ENCODE measurements at places on chromosomes 7 and 10.

GRCh38 chr7:47866120-47866519 lies 82.1 kb downstream of the PKD1L1 start:
- no peak for DNase-seq

GRCh38 chr7:32658034-32658433 lies 162.7 kb downstream of the AVL9 start:
- DNase-seq: no peak

DNA sequence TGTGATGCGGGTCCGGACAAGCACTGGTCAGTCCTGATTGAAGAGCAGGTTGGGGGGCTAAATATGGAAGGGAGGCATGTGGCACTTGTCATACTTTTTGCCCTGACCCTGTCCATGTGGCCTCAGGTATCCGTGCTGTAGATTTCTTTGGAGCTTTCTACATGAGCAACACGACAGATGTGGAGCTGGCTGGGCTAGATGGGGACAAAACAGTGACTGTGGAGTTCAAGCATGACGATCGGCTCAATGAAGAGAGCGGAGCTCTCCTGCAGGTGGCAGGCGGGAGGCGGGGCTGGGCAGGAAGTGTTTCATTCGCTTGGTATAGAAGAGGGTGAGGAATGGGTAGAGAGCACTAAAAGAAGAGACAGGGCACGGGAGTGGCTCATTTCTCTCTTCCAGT lies 13.0 kb upstream of the CHCHD1 start:
- no peak for DNase-seq

- DNase-seq: no peak
These were observed 190.1 kb downstream of the SUGCT start for GRCh38 chr7:40324914-40325313.

GRCh38 chr10:111709603-111710002 lies 474.0 kb downstream of the GPAM start:
- no peak for DNase-seq

DNA sequence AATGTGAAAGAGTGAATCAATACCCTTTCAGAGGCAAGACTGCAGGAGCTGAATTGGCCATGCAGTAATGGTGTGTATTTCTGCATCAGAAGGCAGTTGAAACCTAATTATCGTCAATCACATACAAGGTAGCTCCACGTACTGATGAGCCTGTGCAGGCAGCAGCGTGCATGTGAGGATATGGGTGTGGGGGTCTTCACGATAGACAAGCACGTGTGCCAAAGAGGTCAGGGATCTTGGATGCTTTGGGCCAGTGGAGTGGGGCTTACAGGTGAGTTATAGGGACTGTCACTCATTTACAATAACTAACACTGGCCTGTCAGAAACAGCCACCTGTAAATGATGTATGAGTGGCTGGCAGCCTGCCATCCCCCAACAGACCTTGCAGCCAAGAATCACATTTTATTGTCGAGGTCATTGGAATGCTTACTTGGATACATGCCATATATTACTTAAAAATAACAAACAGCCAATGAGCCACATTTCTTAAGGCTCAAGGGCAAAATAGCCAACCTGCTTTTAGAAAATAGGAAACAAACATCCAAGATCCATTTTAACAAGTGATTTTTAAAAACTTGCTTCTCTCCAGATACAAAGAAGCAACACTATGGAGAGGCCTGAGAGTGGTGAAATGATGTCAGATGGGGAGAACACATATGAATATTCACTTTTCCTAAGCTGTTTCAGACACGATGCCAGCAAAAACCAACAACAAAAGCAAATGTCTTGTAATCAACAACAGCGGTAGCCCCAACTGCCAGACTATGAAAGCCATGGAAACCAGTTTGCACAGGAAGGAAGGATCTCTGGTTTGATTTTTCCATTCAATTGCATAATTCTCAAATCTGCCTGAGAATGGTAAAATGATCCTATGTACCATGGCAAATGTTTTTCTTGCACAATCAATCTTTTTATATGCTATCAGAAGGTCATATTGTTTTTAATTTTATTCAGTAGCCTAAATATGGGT lies 210.7 kb downstream of the SKAP2 start:
- DNase-seq: no peak

GRCh38 chr10:76430061-76430645 lies 998.7 kb downstream of the LRMDA start:
- no peak for DNase-seq

- no peak for DNase-seq
These were observed 29.5 kb downstream of the CHCHD3 start for GRCh38 chr7:133052401-133052756.

DNA sequence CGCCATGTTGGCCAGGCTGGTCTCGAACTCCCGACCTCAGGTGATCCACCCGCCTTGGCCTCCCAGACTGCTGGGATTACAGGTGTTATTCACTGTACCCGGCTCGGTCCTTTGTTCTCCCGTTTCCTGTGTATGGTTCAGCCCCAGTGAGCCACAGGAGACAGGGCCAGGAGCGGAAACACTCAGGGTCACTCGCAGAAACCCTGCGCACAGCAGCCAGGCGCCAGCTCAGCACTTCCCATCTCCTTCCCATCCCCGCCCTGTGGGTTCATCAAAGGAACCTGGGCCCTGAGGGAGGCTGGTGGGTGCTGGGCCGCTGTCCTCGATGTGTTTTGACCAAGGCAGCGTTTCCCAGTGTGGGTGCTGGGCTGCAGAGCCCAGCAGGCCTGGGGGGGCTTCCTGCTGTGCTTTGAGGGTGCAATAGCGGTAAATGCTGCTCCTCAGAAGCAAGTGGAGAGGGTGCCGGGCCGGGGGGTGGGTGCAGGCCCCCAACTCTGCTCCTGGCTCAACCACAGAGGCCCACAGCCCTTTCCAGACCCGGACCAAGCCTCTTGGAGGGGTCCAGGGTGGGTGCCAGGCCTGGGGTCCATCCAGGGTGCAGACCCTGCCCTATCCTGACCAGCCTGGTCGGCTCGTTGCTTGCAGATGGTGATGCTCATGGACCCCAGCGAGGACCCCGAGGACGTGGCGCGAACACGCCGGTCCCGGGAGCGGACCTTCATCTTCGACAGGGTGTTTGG lies 15.3 kb upstream of the CHST12 start:
- DNase-seq: no peak

- DNase-seq: no peak
These were observed 124.2 kb downstream of the ABCA13 start for GRCh38 chr7:48295296-48295971.

DNA sequence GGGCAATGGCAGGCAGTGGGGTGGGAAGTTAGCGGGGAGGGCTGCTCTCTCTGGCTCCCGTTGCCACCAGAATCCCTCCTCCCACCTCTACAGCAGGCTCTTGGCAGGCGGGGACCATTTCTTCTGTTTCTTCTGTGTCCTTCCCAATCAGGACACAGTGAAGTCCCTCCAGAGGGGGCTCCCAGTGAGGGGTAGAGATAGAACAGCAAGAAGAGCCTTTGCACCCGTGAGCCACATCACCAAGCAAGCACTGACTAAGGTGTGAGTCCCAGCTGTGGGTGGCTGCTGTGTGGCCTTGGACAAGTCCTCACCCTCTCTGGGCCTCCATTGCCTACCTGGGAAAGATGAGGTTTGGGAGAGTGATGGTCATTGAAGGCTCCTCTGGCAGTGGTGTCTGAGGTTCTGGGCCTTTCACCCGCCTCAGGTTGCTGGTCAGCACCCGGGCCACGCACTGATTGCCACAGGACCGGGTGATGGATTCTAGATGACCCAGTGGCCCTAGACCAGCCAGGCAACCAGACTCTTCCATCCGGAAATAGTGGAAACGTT lies 26.0 kb upstream of the PCBD1 start:
- no peak for DNase-seq

DNA sequence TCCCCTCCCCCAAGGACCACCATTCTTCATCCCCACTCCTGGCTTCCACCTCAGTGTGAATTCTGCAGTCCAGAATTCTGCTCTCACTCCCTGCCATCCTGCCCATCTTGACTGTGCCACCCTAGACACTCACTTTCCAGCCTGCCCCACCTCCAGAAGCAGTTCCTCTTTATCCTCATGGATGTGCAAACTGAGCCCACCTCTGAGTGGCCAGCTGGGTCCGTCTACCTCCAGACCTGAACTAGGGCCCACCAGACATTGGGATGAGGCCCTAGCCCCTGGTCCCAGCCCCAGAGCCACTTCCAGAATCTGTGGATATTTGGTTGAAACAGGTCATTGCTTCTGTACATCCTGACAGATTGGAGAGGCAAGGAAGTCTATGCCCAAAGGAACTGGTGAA lies 58.5 kb downstream of the GRID1 start:
- no peak for DNase-seq

- no peak for DNase-seq
These were observed 144.5 kb downstream of the RNF216 start for GRCh38 chr7:5636914-5637313.

GRCh38 chr7:140051820-140052219 lies 10.9 kb downstream of the PARP12 start:
- DNase-seq: no peak

- DNase-seq: no peak
These were observed 3.4 kb upstream of the CYP2E1 start for GRCh38 chr10:133523631-133524203.

DNA sequence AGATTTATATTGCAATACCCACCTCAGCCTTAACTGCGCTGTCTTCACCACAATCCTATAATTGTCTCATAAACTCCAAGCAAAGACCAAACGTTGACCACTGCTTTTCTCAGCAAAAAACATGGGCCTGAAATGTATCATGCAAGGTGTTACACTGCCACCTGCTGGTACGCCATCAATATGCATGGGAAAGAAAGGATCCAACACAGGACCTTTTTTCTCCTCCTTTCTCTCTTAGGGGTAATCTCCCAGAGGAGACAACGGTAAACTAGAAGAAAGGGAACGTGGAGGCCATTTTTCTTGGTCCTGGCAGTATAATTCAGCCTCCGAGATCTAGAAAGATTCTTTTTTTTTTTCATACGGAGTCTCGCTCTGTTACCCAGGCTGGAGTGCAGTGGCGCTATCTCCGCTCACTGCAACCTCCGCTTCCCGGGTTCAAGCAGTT lies 79.1 kb upstream of the MPP7 start:
- DNase-seq: peak; percentile 49

DNA sequence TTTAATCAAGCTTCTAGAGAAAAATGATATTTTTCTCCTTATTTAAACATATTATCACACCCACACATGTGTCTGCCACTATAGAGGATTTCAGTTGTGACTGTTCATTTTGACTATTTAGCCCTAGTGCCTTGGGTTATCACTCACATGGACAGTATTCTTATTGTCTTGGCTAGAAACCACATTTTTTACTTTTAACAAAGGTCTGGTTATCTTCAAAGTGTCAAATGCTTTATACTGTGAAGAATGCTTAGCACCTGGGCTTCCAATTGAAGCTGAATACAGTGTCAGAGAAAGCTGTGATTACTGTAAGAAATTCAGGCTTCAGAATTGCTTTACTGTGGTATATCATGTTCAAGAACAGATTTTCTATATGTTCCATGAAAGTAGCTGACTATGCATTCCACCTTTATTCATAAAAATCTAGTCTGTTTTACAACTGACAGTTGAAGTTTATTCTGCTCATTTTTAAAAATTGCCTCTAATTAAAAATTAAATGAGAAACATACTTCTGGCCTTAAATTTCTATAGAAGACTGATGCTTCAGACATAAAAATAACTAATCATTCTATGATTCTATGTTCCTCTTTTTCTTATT lies 278.6 kb downstream of the SEMA3D start:
- DNase-seq: no peak

DNA sequence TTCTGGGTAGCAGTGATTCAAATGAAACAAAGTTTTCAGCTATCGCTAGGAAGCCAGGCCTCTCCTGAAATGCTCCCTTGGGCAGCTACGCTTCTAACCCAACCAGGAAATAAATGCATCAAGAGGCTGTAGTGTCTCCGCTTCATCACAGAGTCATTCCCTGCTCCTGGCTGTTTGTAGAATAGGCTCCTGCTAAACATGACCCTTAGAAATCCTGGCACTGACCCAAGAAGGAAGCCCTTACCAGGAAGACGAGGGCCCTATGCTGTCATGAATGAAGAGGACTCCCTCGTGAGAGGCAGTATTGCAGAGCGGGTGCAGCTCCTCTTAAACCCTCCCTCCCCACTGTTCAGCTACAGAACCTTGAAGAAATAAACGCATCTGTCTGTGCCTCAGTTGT lies 48.3 kb downstream of the NOD1 start:
- no peak for DNase-seq

DNA sequence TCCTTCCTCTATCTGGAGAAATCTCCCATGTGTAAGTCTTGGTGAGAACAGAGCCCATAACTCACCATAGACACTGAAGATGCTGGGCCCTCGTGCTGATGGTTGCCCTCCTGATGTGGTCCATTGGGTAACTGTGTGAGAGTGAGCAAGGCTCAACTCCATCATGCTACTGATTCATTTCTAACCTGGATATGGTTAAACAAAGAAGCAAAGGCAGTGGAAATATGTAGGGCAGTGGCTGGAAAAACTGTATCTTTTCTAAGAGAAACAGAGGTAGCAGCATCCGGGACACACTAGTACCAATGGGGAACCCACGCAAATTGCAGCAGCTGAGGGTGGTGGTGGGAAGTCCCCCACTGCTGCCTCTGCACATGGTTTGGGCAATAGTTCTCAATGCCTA lies 221.7 kb downstream of the KLF6 start:
- DNase-seq: no peak

DNA sequence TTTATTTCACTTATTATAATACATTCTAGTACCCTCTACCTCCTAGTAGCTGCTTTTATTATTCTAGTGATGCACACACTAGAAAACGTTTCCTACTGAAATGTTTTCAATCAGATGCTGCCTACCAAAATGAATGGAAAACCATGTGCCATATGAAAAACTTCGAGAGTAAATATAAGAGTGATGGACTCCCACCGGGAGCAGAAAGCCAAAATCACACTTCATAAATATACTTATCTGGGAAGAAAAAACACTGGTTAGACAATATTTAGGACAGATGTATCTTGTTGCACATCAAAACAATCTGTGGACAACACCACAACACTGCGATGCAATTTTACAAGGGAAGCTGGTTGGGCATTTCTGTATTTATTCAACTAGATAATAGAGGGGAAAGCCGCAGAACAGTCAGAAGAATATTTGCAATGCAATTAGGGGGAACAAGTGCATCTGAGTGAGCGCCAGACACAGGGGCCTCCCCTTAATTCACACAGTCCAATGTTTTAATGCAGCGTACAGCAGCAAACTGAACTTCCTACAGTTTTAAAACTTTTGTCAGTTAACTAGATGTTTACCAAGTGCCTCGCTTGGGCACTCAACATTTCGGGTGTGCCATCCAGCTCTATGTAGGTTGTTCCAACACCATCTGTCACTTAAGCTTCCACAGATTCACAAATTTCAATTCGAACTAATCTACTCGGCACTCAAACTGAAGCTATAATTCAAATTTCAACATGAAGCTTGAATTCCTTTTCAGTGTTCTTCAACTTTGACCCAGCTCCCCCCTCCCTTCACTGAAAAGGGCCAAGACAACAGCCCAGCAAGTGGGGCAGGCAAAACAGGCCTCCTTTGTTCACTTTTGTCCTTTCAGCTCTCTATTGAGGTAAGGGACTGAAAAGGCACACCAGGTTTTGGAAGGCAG lies 7.4 kb downstream of the NRCAM start:
- DNase-seq: peak; percentile 48

GRCh38 chr7:18336626-18337025 lies 158.9 kb upstream of the HDAC9 start:
- DNase-seq: no peak

- no peak for DNase-seq
These were observed 290.0 kb upstream of the MKI67 start for GRCh38 chr10:128416231-128416630.
